GM12891 (cell line): ENCODE measurements at places on chromosomes 3 and 15.

DNA sequence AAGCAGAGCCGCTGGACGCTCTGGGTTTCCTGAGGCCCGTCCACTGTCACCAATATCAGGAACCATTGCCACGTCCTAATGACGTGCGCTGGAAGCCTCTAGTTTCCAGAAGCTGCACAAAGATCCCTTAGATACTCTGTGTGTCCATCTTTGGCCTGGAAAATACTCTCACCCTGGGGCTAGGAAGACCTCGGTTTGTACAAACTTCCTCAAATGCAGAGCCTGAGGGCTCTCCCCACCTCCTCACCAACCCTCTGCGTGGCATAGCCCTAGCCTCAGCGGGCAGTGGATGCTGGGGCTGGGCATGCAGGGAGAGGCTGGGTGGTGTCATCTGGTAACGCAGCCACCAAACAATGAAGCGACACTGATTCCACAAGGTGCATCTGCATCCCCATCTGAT is 3.3 kb downstream of the RHO start:
- DNase-seq: no peak

GRCh38 chr3:47407896-47408838 is 27.3 kb downstream of the PTPN23 start:
- DNase-seq: no peak

DNA sequence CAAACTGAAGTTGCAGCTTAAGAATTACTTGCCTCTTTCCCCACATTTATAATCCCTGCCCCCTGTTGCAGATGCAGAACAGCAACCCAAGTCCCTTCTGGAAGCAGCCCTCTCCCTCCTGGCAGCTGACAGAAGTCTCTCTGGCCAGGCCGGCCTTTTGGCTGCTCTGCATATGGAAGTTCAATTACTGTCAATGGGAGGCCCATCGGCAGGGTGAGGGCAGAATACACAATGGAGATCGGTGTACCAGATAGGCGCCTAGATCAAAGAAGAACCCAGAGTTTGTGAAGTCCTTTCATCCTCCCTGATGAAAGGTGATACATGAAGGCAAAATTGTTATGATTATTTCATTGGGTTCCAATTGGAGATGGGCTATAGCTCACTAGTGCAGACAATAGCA is 327.9 kb upstream of the CTNNB1 start:
- DNase-seq: no peak

- no peak for DNase-seq
Observed at GRCh38 chr15:89090791-89091626, 2.8 kb downstream of the ABHD2 start.
